ENCODE measurements at places on chromosomes 12 and 14.

DNA sequence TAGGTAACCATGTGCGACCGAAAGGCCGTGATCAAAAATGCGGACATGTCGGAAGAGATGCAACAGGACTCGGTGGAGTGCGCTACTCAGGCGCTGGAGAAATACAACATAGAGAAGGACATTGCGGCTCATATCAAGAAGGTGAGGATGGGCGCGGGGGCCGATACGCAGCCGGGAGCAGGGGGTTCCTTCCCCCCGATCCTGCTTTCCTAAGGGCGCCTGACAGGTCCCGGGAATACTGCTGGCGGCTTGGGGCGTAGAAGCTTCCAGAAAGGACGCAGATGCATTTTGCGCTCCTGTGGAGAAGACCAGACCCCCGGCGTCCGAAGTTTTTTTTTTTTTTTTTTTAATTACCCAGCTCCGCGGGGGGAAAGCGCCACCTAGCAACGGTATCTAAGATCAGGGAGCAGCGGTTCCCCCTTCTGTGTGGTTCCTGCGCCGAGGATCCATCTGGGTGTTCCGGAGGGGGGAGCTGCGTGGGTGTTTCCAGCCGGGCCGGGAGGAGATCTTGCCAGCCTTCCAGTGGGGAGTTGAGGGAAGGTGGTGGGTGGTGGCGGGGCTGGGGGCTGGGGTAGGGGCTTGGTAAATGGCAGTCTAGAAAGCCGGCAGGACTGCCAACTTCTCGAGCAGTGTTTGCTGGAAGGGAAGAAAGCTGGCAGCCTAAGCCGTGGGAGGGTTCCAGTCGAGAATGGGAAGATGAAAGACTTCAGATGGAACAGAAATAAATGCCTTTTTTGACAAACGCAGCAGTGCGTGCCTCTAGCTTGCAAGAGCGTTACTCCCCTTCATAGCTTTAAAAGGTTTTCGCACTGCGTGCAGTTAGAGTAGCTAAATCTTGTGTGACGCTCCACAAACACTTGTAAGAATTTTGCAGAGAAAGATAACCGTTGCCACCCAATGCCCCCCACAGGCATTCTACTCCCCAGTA lies 764 bp downstream of the DYNLL1 start:
- DNase-seq = peak; percentile 43

- no peak for DNase-seq
Measured at GRCh38 chr14:104101651-104102281, 16.3 kb downstream of the ASPG start.

DNA sequence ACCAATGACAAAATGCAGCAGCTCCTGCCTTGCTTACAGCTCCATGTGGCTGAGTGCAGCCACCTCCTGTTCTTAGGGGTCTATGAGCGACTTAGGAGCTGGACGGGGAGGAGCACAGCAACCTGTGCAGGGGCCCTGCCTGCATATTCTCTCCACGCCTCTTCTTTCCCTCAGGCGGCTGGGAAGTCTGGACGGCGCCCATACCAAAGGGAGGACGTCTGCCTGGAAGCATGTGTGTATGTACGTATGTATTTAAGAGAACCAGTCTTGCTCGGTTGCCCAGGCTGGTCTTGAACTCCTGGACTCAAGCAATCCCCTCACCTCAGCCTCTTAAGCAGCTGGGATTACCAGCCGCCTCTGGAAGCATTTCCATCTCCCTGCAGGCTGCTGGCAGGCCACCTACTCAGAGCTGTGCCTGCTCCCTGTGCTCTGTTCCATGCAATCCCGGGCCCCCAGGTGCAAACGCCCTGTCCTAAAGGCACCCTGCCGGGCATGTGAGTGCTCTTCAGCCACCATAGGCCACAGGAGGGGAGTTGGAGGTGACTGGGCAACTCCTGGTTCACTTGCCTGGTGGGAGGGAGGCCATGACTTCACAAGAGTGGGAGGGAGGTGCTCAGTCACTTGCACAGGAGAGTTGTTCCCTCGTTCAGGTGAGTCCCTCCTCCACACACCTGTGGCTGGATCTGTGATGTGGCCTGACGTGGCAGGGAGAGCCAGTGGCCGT lies 44.3 kb downstream of the KCNA5 start:
- DNase-seq = no peak

DNA sequence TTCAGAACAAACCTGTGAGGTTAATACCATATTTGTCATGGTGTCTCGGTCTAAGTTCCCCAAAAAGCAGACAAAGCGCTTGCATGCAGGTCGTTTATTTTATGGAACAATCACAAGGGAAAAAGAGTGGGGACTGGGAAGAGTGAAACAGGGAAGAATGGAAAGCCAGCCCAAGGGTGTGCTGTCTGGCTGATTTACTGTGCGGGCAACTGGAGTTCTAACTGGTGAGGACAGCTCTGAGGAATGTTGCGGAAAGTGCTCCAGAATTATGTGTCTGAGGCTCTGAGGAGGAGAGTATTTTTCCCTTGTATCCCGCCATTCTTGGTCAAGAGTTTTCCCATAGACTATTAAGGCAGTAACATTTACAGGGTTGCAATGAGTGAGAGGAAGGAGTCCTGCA lies 465.4 kb downstream of the RMST start:
- DNase-seq = no peak

- DNase-seq = no peak
Measured at GRCh38 chr14:92121207-92121669, 268 bp downstream of the NDUFB1 start.
